Kasumi-1 (cell line): ENCODE measurements at places on chromosomes 11 and 22.

DNA sequence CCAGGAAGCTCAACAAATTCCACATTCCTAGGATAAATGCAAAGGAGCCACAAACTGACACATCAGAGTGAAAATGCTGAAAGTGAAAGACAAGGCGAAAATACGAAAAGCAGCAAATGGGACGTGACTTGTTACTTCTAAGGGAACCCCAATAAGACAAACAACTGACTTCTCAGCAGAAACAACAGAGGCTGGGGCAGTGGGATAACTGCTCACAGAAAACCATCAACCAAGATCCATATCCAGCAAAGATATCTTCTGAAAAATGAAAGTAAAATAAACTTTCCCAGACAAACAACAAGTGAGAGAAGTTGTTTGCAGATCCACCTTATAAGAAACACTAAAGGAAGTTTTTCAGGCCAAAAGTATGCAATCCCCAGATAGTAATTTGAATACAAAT, 72.1 kb downstream of the DGCR2 start:
- no peak for DNase-seq

- peak; percentile 68 for DNase-seq
Measured at GRCh38 chr11:94574193-94574961, 7.2 kb downstream of the PIWIL4 start.

- DNase-seq: no peak
Measured at GRCh38 chr11:44833877-44834452, 107.2 kb downstream of the TSPAN18 start.

DNA sequence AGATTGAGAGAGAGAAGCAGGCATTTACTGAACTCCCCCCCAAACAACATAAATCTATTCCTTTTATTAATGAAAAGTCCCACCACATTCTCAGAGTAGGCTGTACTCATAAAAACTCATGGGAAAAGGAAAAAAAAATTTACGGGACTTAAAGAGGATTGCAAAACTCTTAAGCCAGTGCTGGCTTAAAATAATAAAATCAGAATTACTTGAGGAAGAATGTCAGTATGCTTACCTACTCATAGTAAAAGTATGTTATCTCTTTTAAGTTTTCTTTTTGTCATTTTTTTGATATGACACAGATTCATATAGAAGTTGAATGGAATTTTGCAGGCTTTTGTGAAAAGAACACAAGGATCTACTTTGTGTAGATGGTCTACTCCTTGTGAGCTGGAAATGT, 126.3 kb downstream of the LUZP2 start:
- DNase-seq: no peak

DNA sequence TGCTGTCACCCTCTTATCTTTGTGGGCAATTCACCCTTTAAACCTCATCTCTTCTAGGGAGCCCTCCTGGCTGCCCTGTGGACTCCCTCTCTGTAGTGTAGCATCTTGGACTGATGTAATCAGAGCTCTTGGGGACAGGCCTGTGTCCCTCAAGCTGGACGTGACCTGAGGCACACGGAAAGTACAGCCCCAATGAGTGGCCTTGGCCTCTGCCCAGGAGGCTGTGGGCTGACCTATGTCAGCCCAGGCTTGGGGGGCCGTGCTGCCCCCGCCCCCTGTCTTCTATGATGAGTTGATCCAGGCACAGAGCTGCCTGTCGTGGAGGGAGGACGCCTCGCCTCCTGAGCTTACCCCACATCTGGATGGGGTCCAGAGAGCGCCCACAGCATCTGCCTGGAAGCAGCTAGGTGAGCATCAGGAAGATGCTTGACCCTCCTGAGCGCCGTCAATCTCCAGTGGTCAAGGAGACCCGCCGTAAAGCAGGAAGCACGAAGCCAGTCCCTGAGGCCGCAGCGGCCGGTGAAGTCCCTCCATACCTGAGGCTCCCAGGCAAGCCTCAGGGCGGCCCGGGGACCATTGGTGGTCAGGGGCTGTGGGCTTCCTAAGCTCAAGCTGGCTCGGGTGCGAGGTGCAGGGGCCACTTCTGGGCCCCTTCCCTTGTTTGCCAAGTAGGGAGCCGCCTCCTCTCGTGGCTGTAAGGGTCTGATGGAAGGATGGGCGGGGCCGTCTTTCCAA, 1136.9 kb downstream of the BRD1 start:
- DNase-seq: no peak

DNA sequence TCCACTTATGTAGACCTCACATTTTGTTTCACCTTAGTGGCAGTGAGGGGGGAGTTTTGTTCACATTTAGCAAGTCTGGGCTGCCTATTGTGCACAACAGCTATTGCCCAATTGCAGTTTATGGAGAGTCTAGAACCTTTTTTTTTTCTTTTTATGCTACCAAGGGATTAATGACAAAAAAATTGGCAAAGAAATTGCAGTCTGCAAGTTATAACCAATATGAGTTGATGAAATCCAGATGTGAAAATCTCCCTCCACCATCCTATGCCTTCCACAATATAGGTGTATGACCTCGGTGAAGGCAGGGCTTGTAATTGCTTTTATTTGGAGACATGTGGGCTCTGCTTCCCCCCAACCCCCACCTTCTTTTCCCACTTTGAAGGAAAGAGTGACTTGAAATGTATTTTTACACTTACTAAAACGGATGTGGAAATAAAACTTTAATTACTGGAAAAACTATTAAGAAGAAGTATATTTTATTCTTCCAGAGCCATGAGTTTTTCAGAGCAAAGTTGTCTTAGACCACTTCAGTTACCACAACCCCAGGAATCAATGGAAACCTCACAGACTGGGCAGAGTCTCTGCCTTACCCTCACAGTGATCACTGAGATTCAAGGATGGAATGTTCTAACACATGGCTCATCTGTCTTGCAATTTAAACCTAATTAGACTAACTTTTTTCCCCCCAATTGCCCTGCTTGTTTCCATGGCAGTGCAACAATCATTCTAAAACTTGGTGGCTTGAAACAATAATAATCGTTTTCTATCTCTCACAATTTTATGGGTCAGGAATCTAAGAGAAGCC, 120.8 kb upstream of the SLC5A12 start:
- no peak for DNase-seq

DNA sequence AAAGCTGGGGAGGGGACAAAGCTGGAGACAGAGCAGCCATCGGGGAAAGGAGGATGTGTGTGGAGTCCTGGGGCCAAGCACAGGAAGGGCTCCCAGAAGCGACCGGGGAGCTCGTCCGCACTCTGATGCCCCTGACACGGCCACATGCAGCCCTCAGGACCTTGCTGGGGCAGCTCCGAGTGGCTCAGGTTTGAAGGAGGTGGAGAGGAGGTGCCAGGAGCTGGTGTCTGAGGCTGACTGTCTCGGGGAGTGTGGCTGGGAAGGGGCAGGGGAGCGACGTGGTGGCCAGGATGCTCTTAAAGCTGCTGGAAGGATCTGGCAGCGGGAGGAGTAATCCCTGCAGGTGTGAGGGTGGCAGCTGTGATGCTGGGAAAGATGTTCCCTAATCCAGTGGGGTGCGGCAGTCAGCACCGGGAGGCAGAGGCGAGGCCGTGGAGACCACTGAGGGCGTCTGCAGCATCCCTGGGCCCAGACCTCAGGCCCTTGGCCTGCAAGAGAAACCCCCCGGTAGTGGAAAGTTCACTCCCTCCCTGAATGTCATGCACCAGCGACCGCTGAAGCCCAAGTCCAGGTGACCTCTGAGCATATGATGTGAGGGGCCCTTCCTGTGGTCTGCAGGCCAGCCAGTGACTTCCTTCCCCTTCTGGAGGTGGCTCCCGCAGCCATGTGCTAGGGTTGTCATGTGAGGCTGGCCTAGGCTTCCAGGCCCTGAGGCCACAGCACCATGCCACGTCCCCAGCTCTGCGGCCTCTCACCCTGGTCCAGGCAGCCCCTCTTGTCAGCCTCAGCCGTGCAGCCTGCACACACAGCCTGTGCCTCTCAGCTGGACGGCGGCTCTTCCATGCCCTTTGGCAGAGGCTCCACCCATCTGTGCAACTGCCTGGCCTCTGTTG, 17.2 kb upstream of the CTSD start:
- peak; percentile 79 for DNase-seq

DNA sequence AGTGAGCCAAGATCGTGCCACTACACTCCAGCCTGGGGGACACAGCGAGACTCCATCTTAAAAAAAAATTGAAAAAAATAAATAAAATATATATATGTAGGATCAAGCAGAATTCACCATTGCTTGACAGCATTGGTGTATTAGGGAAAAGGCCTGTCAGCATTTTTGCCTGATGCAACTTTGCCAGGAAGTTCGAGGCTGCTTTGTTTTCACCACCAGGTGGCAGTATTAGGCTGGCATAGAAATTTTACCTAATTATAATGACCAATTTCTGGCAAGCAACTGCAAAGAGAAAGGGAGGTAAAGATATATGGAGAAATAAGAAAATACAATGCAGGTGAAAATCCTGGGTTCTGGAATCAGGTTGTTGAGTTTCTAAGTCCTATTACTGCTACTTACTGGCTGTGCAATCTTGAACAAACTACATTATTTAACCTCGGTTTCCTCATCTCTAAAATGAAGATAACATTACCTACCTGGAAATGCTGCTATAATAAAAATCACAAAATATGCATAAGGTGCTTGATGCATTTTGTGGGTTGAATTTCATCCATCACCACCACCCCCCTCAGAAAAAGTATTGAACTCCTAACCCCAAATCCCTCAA, 24.7 kb downstream of the LAYN start:
- peak; percentile 73 for DNase-seq

GRCh38 chr11:32225571-32226285, 134.9 kb downstream of the RCN1 start:
- no peak for DNase-seq

DNA sequence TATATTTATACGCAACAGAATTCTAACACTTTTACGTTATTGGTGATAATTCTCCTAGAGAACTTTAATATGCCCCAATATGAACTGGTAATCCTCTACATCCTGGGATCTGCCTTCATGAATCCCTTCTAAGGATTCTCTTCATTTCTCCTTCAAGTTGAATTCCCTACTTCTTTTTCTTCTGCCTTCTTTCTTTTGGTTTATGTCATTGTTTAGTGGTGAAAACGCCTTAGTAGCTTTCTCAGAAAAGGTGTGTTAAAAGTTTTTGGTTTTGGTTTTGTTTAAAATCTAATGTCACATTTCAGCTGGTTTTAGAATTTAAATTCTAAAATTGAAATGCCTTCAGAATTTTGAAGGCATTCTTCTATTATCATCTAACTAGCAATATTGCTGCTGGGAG, 17.7 kb upstream of the RTL6 start:
- no peak for DNase-seq

DNA sequence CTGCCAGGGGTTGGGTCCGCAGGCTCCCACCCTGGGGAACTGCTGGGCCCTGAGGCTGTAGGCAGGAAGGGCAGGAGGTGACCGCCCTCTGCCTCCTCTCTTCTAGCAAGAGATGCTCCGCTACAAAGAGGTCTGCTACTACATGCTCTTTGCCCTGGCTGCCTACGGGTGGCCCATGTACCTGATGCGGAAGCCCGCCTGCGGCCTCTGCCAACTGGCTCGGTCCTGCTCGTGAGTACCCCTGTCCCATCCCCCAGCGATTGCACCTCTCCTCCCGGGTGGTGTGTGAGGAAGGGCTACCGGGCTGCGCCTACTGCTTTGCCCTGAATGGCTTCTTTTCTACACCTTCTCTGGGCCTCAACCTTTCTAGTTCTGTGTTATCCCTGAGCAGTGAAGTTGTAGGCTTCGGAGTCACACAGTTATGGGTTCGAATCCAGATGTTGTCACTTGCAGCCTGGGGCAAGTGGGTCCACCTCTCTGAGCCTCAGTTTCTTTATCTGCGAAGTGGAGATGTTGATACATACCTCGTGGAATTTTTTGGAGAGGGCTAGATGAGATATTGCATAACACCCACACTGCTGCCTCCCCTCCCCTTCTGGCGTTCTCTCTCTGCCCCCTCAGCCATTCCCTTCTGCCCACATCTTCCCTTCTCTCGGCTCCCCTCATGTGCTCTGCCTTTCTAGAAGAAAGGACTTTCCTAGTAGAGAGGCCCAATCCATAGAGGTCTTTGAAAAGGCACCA, 21.1 kb upstream of the MYRF start:
- no peak for DNase-seq

DNA sequence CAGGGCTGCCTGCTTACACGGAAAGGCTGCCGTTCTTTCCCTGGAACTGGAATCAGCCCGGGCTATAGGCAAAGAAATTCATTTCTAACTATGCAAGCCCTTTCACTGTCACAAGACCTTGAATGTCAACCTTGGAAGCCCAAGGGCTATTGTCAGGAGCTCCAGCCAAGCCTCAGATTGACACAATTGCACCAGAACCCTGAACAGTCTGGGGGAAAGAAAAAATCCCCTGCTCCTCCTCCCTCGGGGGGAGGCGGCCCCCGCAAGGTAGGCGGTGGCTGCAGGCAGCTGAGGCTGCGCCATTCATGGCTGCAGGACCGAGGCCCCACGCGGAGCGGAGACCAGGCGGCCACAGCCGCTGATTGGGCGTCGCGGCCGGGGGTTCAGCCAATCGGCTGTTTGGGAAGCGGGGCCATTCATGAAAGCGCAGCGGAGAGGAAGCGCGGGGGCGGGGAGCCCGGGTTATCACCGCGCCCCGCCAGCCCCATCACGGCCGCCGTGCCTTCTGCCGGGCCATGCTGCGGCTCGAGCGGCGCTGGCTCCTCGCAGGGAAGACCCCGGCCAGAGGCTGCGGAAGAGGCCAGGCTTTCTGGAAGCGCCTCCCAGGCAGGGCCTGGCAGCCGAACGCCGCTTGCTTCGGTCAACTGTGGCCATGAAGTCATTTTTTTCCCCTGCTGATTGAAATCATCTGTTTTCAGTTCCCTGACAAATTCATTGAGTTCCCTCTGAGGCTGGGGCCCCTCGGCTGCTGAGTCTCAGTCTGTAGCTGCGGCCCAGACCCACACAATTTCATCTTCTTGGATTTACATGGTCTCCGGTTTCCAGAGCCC, 38.1 kb upstream of the LINC01488 start:
- DNase-seq: peak; percentile 87

DNA sequence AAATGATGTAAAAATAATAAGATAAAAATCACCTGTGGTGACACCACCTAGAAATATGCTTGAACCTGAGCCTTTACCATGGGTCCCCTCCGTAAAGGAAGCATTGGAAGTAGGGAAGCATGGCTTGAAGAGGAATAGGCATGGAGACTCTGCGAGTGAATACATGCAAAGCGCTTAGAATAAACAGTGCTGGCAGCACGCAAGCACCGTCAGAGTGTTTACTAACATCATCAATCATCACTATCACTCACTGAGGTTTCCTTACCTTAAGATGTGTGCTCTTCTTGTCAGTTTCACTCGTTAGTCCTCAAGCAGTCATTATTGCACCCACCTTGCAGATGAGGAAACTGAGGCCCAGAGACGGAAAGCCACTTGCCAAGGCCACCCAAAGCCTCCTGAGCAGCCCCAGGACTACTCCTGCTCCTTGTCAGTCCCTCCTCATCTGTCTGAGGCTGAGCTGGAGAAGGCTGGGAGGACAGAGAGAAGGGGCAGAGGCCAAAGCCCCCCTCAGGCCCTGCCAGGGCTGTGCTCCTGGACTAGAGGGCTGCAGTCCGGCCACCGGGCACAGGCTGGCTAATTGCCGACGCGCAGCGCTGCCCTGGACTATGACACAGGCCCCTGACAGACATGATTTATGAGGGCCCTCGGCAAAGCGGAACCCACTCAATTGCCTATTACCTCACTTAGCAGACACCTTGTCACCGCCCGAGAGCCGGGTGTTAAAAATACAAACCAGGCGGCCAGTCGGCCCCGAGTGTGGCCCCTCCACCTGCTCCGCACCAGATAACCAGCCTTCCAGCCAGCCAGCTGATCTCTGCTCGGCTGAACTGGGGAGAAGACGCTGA, 168.9 kb downstream of the MN1 start:
- no peak for DNase-seq
